ENCODE measurements at places on chromosomes 3 and 15.

DNA sequence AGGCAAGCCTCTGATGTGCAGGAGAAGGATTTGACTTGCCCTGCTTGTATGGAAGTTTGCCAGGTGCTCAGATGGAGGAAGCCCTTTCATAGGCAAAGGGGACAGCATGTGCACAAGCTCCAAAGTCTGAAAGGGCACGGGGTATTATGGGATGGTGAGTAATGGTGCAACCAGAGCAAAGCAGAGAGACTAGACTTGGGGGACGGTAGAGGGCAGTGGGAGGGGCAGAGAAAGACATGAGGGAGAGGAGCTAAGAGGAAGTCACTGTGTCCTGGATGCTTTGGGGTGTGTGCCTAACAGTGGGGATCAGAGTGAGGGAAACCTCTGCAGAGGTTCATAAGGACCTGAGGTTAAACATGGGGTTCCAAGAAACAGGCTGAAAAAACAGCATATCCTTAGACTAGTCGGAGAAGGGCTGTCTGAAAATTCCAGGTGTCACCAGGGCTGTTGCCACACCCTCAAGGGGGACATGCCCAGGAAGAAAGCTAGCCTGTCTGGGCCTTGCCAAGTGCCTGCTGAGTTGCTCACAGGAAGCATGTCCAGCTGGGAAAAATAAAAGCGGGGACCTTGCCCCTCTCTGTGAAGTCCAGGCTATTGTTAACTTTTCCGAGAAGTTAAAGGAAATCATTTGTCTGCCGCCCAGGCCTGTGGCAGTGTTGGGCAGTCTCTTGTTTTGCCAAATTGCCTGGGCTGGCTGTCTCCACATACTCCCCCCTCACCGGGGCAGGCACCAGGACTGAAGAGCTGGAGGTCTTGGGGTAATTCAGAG, 47.1 kb downstream of the HRH1 start:
- no peak for DNase-seq

DNA sequence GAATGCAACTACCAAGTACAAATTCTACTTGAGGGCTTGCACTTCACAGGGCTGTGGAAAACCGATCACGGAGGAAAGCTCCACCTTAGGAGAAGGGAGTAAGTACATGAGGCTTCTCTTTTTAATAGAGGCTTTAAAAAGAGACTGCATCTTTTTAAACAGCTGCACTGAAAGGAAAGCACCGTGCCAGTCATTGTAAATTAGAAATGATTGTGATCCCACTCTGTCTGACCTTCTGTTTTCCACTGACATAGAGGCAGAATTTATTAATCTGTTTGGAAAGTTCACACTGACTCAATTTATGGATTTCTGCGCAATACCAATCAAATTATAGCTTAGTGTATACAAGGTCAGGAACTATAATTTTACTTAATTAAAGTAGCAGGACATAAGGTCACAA, 198.2 kb downstream of the CHL1 start:
- no peak for DNase-seq

GRCh38 chr3:33006571-33007286, 55.3 kb downstream of the CCR4 start:
- DNase-seq = no peak

GRCh38 chr15:50828610-50829206, 63.2 kb upstream of the SPPL2A start:
- no peak for DNase-seq

DNA sequence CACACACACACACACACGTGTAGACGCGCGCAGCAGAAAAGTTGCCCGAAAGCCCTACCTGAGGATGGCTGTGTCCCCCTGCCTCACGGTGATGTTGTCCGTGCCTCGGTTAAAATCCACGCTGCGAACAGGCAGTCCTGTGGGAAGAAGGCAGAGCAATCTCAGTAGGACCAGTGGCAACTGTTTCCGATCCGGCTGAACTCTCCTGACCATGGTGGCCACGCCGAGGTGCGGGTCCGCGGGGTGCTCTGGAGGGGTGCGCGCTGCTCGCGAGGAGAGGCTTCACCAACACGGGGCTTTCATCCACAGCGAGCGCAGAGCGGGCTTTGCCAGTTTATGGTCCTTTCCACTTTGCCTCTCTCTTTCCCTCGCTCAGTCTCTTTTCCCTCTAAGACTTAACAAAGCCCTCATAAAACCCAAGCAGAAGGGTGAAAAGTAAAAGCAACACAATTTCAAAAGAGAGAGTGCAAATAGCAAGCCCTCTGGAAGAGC, 422 bp downstream of the LSAMP start:
- no peak for DNase-seq

GRCh38 chr15:47998619-47999019, 122.2 kb upstream of the SLC24A5 start:
- no peak for DNase-seq

DNA sequence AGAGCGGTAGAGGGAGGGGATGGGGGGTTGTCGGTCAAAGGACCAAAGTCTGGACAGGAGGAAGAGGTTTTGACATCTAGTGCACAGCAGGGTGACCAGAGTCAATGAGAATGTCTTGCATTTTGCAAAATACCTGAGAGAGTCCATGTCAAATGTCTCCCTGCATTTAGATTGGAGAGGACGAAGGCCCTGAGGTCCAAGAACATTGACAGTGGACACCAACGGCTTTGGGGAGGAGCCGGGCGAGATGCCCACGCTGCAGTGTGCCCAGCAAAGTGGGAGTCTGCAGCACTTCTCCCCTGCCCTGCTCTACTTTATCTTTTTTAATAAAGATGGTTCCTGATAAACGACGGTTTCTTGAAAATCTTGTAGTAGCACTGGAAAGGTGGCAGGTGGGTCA, 67.4 kb upstream of the TAMM41 start:
- DNase-seq = no peak

Measured in NCI-H510A treated with DMSO at 0.1 percent for 48 hours (cell line).